WTC11 (cell line): ENCODE measurements at places on chromosomes 2 and 18.

DNA sequence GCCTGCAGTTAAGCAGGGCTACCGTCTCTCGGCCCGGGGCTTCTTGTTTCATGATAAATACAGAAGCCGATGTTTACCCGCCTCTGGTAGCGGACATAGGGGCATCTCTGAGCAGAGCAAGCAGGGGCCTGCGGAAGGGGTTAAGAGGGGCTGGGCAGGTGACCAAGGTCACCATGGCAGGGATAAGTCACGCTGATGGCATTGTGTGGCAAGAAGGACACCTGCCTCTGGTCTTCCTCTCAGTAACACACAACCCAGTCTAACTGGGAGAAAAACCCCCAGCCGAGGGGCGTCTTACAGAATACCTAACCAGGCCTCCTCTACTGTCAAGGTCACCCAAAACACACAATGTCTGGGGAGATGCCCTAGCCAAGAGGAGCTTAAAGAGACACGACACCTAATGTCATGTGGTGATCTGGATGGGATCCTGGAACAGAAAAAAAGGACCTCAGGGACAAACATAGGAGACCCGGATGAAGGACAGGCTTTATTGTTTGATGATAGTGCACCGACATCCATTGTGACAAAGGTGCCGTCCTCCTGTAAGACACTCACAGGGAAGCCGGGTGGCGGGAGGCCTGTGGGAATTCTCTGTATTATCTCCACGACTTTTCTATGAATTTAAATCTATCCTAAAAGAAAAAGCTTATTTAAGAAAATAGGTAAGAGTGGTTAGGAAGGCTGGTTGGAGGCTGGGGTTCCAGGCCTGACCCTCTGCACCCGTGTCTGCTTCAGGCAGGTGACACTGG is 24.8 kb downstream of the SH3BP4 start:
- no peak for DNase-seq

DNA sequence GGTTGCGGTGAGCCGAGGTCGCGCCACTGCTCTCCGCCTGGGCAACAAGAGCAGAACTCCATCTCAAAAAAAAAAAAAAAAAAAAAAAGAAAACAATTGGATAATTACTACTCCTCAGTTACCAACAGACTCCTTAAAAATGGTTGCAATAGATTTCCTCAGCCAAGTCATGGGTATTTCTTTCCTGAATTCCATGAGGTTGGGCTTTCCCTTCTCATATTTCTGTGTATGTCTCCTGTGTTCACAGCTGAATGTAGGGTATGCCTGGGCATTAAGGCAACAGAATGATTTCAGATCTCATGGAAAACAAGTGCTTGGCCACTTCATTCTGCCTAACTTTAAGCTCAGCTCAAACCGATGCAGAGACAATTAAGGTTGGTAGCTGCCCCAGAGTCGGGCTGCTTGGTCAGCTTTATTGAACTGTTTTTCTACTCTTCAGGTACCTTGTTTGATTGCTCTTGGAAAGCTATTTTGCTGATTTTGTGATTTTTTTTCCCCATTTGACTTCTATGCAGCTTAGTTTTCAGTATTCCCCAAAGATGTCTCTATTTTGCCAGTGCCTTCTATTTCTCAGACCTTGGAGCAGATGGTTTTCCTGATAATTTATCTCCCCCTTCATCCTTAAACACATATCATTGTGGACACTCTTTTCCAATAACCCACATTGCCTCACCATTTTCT is 24.8 kb downstream of the KIF5C start:
- no peak for DNase-seq

- no peak for DNase-seq
These were observed 13.6 kb downstream of the HPCAL1 start for GRCh38 chr2:10316336-10316735.

DNA sequence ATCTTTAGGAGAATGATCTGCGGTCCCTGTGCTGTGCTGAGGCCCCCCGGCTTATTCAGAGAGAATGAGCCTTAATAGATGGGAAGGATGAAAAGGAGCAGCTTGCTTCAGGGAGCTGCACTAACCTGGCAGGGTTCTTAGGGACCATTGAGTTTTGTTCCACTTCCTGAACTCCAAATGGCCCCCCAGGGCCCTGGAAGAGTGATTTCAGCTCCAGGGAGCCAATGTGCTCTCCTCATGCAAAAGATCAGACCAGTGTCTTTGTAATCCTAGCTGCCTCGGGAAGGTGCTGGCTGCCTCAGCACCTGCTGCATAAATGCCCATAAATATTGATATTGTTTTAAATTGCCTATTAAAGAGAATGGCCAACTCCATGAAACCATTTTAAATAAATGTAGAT is 210.2 kb downstream of the NCK2 start:
- DNase-seq, result no peak

DNA sequence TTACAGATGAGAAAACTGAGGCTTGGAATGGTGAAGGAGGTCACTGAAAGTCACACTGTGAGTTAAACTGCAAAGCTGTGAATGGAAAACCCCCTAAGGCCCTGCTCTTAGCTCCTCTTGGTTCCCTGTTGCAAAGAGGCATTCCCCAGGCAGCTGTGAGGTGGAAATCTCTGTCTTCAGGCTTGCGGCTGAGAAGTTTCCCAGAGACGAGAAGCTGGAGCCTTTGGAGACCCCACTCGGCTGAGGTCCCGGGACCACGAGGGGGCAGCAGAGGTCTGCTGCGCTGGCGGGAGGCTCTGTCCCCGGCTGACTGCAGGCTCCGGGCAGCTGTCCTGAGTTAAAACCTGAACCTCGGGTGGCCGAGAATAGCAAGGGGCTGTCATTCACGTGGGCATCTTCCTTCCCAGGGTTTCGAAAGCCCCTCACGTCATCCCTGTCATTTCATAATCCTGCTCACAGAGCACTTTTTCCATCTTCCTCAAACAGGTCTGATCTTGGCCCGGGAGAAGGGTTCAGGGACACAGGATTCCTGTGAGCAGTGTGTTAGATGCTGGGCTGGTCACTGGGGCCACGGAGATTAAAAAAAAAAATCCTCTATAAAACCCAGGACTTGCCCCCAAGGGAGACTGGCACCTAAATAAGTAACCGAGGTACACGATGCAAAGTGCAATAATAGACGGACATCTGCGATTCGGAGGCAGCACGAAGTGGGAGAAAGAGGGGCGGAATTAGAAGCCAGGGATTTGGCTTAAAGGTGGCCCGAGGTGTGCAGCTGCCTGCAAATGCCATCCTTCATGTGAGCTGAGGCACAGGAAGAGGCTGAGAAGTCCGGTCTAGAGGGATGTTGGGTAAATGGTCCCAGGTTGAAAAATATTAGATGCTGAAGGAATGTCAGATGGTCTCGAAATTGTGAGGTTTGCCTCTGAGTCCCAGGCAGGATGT is 24.6 kb upstream of the ATOH8 start:
- peak; percentile 92 for DNase-seq

GRCh38 chr2:31384351-31384750 is 30.2 kb downstream of the XDH start:
- no peak for DNase-seq

DNA sequence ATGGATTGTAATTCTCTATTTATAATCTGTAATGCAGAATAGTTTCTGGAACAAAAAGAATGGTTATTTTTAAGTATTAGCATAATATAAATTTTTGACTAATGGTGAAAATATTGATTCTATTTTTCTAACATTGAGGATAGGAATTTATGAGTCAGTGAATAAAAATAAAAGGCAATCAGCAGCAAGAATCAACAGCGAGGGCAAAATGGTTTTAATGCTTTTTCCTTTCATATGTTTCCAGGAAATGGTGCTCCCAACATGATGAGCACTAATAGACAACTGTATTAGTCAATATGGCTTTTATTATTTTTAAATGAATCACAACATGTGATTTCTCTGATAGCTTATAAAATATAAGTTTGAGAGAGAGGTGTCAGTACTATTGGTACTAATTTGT is 90.7 kb upstream of the TFPI start:
- DNase-seq, result no peak

DNA sequence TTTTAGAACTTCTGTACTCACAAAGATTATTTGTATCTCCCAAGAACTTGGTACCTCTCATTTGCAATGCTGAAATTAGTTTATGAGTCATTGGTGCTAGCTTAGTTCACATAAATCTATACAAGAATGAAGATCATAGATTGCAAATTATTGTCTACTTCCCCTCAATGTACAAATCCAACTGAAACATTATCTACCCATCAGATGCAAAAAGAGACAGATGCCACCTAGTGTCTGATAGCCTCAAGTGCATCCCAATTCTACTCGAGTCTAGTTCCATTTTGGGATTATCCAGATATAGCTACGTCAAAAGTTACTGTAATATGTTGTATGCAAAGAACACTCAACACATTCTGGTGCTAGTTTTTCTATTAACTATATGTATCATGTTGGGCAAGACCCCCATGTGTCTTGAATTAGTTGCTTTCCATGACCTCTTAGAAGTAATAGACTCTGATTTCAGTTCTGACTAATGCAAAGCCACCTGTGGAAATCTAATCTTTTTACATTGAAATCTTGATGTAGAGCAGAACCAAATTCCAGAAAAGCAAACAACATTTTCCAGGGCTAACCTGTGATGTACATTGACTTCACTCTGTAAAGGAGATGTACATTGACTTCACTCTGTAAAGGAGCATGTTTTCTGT is 210.0 kb downstream of the RBM43 start:
- peak; percentile 25 for DNase-seq
